ENCODE measurements at places on chromosomes 4 and X. TPM values are rescaled to one million over a fixed set of nuclear protein-coding genes. Genes with fewer than 3 reads are reported as not detected.

DNA sequence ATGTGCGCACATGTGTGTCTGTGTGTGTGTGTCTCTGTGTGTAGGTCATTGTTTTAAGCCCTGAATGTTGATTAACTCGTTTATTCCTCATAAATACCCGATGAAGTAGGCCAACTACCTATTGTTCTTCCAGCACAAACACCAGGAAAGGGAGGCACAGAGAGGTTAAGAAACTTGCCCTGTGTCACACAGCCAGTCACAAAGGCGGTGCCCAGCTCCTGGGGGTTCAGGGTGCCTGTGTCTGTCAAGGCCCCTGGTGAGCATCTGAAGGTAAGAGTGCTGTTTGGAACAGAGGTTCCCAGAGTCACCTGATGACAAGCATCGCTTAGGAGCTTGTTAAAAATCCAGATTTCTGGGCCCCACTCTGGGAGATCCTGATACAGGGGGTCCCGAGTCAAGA lies 18.0 kb upstream of the SH3TC1 start:
- DNase-seq: no peak

DNA sequence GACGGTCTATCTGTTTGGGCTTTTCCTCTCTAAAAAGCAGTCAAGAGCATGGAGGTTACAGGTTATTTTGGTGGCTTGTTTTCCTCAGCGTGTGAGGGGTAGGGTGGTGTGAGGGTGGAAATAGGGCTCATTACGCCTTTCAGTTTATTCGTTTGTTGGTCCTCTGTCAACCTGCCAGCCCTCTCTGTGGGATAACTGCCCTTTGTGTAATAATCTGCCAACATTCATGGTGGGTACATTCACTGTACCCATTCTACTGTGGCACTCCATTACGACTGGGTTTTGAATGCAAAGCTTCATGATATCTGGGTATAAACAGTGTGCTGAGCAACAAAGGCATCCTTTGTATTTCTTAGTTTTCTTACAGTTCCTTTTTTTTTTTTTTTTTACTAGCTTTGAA lies 136.4 kb downstream of the ADGRL3 start:
- DNase-seq: no peak

DNA sequence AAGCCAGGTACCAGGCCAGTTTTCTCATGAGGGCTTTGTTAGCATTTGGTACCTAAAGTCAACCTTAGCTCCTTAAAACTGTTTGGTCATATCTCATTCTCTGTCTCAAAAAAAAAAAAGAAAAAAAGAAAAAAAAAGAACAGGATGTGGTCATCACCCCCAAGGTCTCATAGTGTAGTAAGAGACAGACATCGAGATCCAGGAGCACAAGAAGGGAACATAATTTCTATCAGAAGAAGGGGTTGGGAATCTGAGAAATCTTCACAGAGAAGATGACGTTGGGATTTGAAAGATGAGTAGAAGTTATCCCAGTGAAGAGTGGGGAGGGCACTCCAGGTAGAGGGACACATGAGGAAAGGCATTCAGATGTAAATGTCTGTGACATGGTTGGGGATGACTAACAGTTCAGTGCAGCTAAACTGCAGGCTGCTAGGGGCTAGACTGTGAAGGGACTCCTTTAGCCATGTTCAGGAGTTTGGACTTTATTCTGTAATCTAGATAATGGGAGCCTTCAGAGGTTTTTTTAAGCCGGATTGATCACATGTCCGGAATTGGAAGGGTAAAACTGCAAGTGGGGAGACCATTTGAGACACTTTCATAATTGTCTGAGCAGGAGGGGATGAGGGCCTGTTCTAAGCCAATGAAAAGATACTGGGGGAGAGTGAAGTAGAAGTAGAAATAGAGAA lies 26.9 kb upstream of the GJB1 start:
- peak; percentile 44 for DNase-seq

- DNase-seq: peak; percentile 13
Measured at GRCh38 chr4:148415500-148415899, 26.7 kb downstream of the NR3C2 start.

GRCh38 chrX:635428-636090 lies 5.0 kb downstream of the SHOX start:
- DNase-seq: no peak

DNA sequence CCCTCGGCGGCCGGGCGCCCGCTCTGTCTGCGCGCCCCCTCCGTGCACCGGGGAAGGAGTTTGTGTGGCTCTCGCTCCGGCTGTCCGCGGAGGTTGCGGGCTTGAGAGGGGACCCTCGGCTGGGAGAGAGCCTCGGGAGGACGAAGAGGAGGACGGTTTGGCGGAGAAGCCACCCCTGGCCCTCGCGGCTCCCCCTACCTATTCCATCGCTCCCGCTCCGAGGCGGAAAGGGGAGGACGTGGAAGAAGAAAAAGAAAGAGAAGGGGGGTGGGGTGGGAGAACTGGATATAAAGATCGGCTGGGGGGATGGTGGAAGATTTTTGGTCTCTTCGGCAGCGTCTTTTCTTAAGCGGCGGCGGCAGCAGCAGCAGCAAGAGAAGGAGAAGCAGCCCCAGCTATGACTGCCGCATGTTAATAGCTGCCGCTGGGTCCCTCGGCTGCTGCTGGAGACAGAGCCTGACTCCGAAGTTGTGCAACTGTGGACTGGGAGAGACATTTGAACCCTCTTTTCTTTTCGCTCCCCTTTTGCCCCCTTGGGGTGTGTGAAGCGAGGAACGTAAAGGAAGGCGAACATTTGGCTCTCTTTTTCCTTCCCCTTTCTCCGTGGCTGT lies 895 bp downstream of the ADGRL3 start:
- DNase-seq: peak; percentile 28

CPE gene
- total RNA-seq: 9.3 TPM

DNA sequence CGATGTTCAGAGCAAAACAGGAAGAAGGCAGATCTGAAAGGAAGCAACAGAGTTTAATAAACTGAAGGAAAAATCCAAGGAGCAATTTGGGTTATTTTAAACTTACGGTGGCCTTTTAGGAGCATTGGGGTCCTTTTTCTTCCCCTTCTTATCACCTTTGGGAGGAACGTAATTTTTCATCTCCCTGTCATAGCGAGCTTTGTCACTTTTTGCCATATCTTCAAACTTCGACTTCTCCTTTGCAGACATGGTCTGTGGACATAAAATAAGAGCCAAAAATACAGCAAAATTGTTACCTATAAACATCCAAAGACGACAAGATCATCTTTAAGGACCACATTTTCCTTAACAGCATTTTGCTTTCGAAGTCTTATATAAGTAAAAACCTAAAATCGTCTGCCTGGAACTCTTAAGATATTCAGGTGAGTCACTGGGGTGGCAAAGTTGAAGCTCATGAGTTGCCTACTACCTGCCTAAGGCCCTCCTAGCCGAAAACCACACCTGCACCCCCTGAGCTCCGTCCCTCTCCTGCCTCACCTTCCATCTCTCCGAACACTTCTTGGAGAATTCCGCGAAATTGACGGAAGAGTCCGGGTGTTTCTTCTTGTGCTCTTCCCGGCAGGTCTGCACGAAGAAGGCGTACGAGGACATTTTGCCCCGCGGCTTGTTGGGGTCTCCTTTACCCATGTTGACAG lies 1.0 kb downstream of the HMGB2 start:
- peak; percentile 40 for DNase-seq

DNA sequence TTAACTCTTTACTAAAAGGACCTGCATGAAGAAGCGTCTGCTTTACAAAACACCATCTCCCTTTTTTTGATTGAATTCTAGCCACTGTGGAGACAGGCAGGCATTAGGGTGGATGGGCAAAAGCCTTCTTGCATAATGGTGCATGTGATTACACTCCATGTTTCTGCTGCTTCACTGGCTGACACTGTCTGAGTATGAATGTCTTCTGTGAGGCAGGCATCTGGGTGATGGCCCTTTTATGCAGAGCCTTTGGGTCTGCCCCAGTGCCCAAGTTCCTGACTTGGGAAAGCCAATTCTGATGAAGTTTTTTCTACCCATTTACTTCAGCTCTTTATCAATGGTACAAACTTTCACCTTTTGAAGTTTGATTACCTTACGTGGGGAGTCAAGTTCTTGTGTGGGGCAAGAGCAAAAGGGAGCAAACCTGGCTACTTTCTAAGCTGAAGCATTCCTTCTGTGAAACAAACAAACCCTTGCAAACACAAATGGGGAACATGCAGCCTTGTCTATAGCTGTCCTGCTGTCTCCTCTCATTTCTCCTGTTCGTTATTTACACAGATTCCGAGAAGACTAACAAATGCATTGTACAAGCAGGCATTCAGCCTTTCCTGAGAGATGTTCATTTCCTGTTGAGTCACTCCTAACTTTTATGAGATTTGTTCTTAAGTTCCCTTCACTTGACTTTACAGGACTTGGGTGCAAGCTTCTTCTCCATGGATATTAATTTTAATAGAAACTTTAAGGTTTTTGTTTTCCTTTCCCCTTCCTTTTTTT lies 301.9 kb downstream of the TLL1 start:
- DNase-seq: peak; percentile 66

DNA sequence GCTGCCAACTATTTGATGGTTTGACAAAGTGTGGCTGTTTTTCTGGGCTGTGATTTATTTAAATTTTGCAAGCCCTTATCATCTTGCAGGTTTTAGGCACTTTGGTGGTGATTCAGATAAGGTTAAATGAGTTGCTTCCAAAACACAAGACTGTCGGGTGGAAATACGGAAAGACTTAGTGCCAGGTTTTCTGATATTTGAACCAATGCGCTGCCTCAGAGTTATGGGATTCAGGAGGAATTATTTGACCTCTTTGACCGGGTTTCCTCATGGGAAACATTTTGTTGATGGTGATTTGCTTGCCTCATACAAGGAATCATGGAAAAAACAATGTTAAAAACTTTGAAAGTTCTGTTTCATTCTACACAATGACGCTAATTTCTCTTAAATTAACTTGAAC lies 136.1 kb upstream of the MAP9 start:
- no peak for DNase-seq

- DNase-seq: no peak
Measured at GRCh38 chr4:154911097-154911496, 130.0 kb downstream of the RBM46 start.

KLHL4 gene
- total RNA-seq: 8.5 TPM

PHOX2B gene
- not detected for total RNA-seq

RXFP1 gene
- total RNA-seq: not detected

ZNF732 gene
- total RNA-seq: not detected

DNA sequence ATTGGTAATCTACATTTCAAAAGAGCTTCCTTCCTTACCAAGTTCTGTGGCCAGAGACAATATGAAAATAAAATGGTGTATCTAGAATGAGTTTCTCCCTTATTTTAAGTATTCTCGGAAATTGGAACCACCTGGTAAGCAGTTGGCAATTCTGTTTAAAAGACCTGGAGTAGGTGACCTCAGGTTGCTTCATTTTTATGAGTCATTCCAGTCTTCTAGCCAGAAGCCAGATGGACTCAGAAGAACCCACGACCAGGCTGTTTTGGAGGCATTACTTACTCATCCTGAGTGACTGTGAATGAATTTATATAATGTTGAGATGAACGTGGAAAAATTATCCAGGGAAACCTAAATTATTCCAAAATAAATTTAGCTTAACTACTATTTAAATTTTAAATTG lies 9.1 kb downstream of the BMPR1B start:
- peak; percentile 78 for DNase-seq

GLUD2 gene
- 0.34 TPM for total RNA-seq

KDR gene
- 0.17 TPM for total RNA-seq

GPR50 gene
- total RNA-seq: not detected

DNA sequence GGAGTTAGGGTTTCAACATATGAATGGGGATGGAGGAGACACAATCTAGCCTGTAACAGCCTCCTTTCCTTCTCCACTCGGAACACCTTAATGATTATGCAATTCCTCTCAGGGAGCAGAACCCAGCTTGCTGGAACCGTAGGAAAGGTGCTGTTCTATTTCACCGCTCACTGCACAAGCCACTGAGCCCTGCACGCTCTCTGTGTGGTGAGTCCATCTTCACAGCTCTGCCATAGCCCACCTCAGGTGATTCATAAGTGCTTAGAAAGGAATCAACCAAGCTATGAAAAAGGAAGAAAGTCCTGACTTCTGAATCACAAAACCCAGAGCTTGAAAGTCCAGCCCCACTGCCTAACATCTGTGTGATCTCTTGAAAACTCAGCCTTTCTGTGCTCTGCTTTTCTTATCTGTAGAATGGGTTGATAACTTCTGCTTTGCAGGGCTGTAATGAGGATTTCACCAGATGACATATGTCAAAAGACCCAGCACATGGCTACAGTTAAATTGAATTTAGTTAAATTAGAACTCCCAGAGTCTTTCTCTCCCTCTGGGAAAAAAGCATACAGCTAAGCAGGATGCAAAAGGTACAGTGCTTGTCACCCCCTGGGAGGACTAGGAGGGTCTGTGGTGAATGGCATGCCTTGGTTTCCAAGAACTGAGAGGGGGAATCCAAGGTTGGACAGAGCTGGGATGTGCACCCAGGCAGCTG lies 91.6 kb downstream of the WFS1 start:
- no peak for DNase-seq

GRCh38 chrX:91331476-91331875 lies 103.2 kb upstream of the PABPC5 start:
- DNase-seq: no peak

GRCh38 chr4:54281054-54281766 lies 52.1 kb downstream of the PDGFRA start:
- peak; percentile 84 for DNase-seq

- DNase-seq: peak; percentile 81
Measured at GRCh38 chr4:94757192-94758140, at the start of gene BMPR1B. Gene BMPR1B (plus strand): TSS chr4:94757955. CDS start chr4:95104425, 346,470 bp downstream.

NHSL2 gene
- total RNA-seq: 1.7 TPM

SOD3 gene
- 0.07 TPM for total RNA-seq

GRCh38 chr4:99642725-99643489 lies 14.7 kb downstream of the C4orf54 start:
- no peak for DNase-seq

GRCh38 chr4:125358453-125358852 lies 43.7 kb downstream of the FAT4 start:
- DNase-seq: no peak

CT45A10 gene
- 42.2 TPM for total RNA-seq

DNA sequence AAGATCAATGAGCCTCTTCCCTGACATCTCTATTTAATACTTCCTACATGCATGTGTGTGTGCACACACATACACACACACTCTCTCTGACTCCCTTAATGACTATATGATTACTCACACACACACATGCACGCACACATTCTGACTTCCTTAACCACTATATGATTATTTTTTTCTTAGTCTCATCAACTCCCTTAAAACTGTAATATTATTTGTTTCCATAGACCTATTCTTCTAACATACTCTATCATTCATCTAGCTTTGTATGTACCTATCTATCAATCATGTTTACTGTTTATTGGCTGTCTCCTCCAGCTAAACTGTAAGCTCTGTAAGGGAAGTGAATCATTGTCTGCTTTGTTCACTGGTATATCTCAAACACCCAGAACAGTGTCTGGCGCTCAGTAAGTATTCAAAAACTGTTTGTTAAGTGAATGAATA lies 236.6 kb downstream of the RASL11B start:
- DNase-seq: peak; percentile 68

STOX2 gene
- total RNA-seq: not detected

- DNase-seq: peak; percentile 25
Measured at GRCh38 chr4:177051473-177052060, 258.1 kb upstream of the NEIL3 start.

DNA sequence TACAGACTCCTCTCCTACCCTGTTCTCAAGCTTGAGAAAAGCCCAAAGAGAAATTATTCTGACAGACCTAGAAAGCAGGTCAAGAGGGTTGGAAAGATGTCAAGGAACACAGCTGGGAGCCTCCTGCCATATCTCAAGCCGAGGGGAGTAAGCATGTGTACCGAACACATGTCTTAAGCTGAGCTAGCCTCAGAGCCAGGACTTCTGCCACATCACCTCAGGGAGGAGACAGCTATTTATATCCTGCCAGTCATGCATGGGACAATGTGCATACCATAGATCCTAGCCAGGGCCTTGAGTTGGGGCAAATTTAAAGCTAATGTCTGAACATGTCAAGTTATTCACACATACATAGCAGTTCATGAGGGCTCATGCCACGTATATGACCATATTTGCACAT lies 11.8 kb downstream of the TMEM31 start:
- no peak for DNase-seq

Measured in HT1080 (cell line).